ENCODE measurements at places on chromosomes 5 and 9.

DNA sequence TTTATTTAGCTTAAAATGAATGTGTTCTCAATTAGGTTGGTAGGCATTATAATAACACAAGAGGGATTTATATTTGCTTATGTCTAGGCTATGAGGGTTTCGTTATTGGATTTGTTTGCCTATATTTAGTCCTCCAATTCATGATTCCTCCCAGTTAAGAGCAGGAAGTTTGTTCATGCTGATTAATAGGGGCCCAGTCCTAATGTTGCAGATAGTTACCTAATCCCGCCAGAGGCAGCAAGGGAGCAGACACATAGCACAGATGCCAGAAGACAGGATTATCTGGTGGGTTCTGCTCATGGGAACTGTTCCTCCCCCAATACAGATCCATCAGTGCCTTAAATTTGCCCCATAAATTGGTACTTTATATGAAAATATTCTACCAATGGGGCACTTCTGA, 100.8 kb upstream of the TLE4 start:
- no peak for DNase-seq

- DNase-seq = no peak
Observed at GRCh38 chr5:179374506-179375235, 29.4 kb upstream of the ADAMTS2 start.

- no peak for DNase-seq
Observed at GRCh38 chr9:11149065-11149464, 536.3 kb upstream of the PTPRD start.

DNA sequence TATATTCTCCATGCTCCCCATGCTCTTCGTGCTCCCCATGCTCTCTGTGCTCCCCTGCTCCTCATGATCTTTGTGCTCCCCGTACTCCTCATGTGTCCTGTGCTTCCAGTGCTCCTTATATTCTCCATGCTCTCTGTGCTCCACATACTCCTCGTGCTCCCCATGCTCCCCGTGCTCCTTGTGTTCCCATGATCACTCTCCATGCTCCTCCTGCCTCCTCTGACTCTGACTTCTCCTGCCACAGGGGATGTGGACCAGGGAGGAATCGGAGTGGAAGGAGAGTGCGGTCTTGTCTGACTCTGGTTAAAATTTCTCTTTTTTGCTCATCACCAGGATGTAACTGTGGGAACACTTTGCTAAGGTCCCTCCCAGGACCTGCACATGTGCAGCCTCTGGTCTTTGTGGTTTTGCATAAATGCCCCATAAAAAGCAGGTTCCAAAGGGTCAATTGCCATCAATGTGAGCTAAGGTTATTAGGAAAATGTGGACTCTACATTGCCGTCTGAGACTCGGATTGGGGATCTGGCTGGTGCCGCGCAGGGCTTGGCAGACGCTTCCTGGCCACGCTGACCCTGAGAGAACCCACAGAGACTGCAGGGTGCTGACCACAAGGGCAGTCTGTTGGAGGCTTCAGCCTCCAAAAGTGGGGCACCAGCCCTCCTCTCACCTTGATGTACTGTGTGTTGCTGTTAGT, 52.5 kb downstream of the TRIP13 start:
- no peak for DNase-seq

DNA sequence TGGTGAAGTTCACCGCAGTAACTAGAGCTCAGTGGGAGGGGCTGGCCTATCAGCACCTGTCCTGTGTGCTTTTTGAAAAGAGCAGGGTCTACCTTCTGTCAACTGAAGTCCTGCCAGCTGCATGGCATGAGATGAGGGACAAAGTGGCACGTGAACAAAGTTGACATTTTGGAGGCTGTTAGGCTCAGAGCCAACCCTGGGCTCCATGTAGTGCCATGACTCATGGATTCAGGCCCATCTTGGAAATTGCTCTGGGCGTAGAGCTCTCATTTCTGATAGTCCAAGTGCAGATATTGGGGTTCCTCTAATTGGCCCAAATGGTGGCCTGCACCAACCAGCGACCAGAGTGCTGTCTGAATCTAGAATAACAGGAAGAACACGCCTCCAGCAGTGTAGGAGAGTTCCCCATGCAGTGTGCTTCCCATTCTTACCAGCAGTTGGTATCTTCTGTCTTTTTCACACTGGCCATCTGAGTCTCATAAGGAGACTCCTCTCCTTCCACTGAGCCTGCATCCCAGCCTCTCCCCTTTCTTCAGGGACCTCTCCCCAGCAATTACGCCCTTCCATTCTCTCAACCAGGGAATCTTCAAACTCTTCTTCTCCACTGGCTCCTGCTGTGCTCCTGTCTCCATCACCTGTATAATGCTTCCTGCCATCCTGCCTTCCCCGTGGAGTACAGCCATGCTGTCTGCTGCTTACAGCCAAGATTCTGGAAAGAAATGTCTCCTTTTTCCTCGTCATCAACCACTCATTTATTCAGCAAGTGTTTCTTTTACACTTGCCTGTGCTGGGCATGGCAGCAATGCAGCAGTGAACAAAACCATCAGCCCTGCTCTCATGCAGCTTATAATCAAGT, 30.4 kb downstream of the IRF1 start:
- no peak for DNase-seq

GRCh38 chr5:146632620-146633322, 116.8 kb upstream of the GPR151 start:
- no peak for DNase-seq

DNA sequence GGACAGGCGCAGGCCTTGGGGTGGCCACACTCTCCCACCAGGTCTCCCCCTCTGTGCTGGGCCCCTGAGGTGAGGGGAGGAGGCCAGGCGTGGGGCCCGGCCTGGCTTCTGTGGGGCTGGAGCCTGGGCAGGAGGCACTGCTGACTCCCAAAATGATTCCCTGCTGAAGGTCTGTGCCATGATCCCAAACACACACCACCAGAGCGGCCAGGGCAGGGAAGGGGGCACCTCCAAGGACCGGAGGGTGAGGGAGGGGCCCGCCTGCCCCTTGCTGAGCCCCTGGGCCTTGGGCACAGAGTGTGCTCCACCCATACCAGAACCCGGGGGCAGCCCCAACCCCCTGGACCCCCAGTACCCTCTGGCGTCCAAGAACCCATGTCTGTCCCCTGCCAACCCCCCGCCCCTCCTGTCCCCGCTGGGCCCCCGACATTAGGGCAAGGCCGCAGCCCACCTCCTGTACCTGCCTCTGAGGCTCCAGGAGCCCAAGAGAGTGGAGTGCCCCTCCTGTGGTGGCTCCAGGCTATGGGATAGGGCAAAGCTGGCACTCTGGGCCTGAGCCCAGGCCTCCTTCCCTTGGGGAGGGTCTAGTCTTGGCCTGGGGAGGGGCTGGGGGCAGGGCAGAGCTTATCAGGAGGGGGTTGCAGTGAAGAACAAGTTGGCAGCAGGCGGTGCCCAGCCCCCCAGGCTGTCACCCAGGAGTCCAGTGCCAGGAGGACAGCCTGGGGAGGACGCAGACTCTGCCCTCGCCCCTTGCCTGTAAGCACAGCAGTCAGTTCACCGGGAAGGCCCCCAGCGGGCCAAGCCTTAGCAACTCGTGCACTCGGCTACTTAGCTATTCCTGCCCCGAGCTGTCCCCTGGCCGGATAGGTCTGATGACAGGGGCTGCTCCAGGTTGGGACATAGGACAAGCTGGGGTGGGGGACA, 2.6 kb upstream of the EGFL7 start:
- no peak for DNase-seq

- peak; percentile 66 for DNase-seq
Observed at GRCh38 chr5:57692582-57693487, 210.2 kb upstream of the ACTBL2 start.

DNA sequence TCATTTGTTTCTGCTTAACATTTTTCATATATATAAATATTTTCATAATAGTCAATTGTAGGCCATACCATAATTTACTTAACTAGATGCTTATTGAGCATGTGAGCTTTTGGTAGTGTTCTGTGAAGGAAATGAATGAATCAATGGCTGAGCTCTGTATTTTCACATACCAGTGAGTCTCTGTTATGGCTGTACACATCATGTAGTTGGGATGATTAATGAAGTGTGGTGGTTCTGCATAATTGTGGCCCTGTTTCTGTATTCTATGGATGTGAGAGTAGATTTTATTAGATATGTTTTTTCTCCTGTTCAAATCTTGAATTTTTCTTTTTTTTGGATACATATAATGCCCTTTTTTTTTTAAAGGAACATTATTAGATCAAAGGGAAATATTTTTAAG, 56.2 kb downstream of the CTNNA1 start:
- no peak for DNase-seq

DNA sequence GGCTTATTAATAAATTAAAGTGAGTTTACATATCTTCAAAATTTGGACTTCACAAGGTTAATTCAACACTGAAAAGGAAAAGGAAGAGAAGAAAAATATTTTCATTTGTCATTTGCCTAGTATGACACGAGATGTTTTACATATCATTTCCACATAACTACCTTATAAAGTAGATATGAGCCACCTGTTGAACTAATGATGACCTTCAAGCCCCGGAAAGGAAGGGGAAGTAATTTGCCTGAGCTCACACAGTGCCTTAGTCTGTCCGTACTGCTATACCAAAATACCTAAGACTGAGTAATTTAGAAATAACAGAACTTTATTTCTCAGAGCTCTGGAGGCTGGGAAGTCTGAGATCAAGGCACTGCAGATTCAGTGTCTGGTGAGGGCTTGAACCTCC, 17.9 kb downstream of the CMYA5 start:
- DNase-seq = no peak
